Activated naive CD4-positive, alpha-beta T cell treated with anti-CD3 and anti-CD28 coated beads for 36 hours (primary cell): ENCODE measurements at places on chromosomes 5 and 9. TPM values are rescaled to one million over a fixed set of nuclear protein-coding genes. Genes with fewer than 3 reads are reported as not detected.

DNA sequence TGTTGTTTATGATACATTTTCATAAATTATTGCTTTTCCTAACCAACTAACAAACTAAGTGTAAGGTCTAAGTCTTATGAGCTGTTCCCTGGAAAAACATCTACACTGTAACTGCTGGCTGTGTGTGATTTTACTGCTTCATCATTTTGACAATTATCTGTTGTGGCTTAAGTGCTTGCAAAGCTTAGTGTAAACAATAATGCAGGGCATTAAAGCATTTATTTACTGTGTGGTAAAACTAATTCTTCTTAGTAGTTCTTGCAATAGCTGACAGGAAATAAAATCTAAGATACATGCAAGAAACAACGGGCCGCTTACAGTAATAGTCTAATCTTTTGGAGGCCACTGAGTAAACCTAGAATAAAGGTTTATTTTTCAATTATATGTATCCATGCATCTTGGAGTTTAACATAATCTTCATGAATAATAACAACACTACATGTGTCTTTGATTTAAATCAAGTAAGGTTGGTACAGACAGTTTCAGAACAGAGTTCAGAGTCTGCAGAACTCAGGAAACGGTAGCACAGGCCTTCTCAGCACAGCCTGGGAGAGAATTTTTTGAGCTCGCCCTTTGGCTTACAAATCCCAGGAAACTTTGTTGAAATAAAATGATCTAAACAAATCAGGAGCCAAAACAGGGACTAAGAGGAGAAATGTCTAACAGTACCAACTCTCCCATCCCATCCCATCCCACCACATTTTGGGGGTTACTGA, 473.1 kb downstream of the NR2F1-AS1 start:
- H3K36me3 ChIP-seq, result no peaks in the 10 kb centered on the region
- no peak overlapping the region for H3K4me3 ChIP-seq
- H3K27me3 ChIP-seq, result no peaks in the 10 kb centered on the region

DNA sequence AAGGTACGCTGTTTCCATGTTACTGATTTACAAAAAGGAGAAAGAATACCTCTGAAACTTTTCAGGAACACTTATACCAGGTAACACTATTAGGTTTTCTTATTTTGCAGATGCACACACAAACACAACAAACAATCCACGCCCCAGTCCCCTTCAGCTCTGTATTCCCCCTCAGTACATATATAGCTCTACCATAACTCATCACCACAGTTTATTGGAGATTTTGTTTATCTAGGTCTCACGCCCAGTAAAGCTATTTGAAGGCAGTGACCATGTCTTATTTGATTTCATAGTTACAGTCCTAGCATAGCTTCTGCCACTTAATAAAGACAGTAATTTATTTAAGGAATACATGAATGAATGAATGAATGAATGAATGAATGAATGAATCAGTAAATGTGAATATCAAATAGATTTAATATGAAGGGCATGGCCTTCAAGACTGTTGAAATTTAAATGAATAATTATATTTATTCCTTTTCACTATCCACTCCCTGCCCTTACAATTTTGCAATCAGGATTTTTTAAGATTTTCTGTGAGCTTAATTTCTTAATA, 32.9 kb downstream of the INVS start:
- peaks cover 20% of the 10 kb centered on the region for H3K36me3 ChIP-seq
- H3K27me3 ChIP-seq, result no peaks in the 10 kb centered on the region
- H3K4me3 ChIP-seq, result no peak overlapping the region
- DNase-seq, result no peak

DNA sequence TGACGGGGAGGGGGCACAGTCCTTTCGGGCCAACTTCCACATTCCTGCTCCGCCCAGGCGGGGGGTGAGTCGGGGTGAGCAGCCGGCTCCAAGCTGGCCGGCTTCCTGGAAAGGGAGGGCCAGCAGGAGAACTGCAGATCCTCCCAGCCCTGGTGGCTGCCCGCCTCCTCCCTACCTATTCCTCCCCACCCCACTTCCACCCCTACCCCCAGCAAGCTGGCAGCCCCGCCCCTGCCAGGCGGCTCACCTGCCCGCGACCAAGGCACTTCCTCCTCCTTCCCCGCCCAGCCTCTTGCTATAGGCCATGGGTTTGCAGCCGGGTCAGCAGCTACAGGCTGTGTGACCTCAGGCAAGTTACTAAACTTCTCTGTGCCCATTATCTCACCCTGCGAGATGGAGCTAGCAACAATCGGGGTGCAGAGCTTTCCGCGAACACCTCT, 5.6 kb upstream of the IRF1 start:
- peak overlapping the region; percentile 91 for H3K27ac ChIP-seq
- H3K27me3 ChIP-seq, result no peaks in the 10 kb centered on the region
- H3K4me1 ChIP-seq, result peaks cover 57% of the 10 kb centered on the region
- peak; percentile 93 for DNase-seq
- H3K4me3 ChIP-seq, result peak overlapping the region; percentile 84

The RPL7A gene
- total RNA-seq, result 3,985 TPM

DNA sequence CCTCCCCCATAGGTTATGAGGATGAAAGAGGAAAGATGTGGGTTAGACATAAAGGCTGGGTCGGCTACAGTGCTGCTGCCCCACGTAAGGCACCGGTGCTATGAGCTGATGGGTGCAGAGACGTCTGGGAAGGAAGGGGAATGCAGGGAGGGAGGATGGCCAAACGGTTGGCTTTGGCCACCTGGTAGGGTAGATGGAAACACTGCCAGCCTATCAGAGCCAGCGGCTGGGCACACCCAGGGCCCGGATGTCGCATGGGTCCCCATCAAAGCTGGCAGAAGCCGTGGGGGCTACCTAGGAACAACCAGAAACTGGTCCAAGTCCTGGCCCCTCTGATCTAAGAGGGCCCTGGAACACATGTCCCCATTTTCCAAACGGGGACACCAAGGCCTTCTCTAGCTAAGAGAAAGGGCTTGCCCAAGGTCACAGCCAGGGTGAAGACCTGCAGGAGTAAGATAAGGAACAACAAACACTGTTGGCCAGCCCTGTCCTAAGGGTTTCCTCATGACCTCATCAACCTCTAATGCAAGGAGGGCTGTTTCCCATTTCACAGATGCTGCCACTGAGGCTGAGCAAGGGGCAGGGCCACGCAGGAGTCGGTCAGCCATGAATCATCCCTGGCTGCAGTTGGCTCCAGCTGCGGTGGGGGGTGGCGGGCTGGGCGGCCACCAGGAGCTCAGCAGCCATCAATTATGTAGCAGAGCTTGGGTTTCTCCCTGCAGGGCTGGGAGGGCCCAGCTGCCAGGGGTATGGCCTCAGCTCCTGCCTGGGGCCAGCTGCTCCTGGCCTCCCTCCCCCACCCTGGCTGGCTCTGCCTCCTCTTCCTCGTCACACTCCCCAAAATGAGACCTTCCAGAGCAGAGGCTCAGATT, 4.9 kb downstream of the SH3GLB2 start:
- H3K4me1 ChIP-seq, result peaks cover 22% of the 10 kb centered on the region
- DNase-seq, result no peak
- peaks cover 5% of the 10 kb centered on the region for H3K36me3 ChIP-seq
- no peak overlapping the region for H3K4me3 ChIP-seq
- H3K27me3 ChIP-seq, result no peaks in the 10 kb centered on the region

DNA sequence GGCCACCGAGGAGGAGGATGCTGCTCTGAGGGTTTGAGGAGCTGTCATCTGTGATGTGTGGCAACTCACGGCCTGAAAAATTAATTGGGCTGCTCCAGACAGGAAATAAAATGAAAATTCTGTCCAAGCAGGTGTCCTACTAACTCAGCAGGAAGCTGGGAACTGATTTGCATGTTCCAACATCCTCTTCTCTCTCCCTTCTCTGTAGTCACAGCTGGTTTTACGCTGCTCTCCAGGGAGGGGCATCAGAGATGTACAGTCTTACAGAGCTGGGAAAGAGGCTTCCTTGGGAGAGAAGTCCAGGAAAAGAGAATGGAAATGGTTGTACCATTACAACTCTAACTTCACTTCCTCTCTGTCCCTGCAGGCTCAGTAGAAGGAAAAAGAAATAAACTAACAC, 24.2 kb upstream of the SIL1 start:
- H3K4me3 ChIP-seq, result no peak overlapping the region
- no peaks in the 10 kb centered on the region for H3K36me3 ChIP-seq
- H3K27me3 ChIP-seq, result peaks cover 2% of the 10 kb centered on the region
- no peak for DNase-seq

The LCNL1 gene
- not detected for total RNA-seq

The CDKN2B-AS1 gene
- not detected for total RNA-seq
